GM03348 (cell line): ENCODE measurements at places on chromosomes 2 and 18.

GRCh38 chr2:201698588-201699226, at the start of gene MPP4:
Gene MPP4, minus strand, starts transcription at chr2:201698644. Its CDS starts 4,690 bp downstream, at chr2:201693954.
- DNase-seq, result peak; percentile 41

DNA sequence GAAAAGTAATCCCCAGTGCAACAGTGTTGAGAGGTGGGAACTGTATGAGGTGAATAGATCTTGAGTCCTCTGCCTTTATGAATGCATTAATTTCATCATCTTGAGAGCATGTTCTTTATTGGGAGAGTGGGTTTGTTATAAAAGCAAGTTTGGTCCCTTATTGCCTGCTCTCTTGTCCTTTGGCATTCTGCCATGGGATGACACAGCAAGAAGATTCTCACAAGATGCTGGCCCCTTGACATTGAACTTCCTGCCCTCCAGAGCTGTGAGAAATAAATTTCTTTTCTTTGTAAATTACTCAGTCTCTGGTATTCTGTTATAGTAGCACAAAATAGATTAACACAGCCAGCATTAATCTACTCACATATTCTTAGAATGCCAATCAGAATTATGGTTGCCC, 108.6 kb downstream of the EHBP1 start:
- peak; percentile 16 for DNase-seq

- no peak for DNase-seq
Measured at GRCh38 chr2:158845859-158846258, 50.7 kb downstream of the DAPL1 start.

- no peak for DNase-seq
Measured at GRCh38 chr2:101047075-101047766, 45.1 kb downstream of the RPL31 start.

DNA sequence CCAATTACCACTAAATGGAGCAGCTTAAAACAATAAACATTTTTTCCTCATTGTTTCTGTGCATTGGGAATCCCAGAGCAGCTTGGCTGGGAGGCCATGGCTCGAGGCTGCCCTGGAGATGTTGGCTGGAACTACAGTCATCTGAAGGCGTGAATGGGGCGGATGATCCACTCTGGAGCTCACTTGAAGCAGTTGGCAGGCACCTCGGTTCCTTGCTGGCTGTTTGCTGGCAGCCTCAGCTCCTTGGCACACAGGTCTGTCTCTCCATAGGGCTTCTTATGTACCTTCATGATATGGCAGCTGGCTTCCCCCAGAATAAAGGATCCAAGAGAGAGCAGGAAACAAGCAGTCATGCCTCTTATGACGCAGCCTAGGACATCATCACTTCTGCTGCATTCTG, 227.0 kb upstream of the COPS8 start:
- DNase-seq, result no peak

- peak; percentile 23 for DNase-seq
Measured at GRCh38 chr2:188787021-188787657, 187.0 kb upstream of the COL3A1 start.

GRCh38 chr2:62319070-62319469, 123.2 kb downstream of the B3GNT2 start:
- DNase-seq, result no peak

GRCh38 chr2:225038231-225038523, 4.1 kb downstream of the DOCK10 start:
- DNase-seq, result no peak

DNA sequence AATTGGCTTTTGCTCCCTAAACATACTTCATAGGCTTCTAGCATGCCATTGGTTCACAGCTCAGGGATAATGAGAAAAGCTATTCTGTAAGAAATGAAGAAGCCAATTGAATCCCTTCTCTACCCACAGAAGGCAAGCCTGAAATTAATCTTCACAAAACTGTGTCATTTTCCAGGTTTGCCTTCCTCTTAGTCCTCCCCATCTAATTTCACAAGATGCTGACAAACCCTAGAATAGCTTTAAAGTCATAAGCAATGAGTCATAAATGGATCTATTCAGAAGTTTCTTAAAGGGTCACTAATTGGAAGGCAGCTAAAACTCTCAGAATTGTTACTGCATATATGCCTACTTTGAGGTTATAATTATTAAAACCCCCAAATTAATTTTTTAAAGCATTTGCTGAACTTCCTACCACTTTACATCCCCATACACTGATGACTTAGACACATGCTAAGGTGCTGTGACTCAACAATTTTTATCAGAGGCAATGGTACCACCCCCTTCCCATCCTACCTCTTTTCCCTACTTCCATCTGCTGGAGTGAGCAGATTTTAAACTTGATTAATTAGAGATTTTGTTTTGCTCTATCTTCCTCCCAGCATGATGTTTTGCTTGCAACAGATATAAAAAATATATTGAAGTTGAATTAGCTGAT, 51.3 kb upstream of the NABP1 start:
- DNase-seq, result peak; percentile 60

- no peak for DNase-seq
Measured at GRCh38 chr2:102436323-102436722, 13.4 kb downstream of the IL18RAP start.

GRCh38 chr2:134435936-134436335, 182.1 kb downstream of the MGAT5 start:
- DNase-seq, result no peak

DNA sequence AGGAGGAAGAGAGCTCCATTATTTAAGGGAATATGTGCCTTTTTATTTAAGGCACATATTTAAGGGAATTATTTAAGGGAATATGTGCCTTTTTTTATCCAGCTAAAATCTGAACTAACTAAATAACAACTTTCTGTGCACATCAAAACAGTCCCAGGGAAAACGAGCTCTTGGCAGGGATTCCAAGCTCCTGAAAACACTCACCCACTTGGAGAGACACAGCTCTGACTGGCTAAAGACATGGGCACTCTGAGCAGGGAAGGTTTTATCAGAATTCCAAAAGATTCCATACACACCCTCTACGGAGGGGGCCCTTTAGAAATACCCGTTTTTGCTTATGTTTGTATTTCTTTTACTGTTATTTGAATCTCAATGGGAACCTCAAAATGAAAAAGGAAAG, 181.0 kb downstream of the ZNF516 start:
- no peak for DNase-seq

DNA sequence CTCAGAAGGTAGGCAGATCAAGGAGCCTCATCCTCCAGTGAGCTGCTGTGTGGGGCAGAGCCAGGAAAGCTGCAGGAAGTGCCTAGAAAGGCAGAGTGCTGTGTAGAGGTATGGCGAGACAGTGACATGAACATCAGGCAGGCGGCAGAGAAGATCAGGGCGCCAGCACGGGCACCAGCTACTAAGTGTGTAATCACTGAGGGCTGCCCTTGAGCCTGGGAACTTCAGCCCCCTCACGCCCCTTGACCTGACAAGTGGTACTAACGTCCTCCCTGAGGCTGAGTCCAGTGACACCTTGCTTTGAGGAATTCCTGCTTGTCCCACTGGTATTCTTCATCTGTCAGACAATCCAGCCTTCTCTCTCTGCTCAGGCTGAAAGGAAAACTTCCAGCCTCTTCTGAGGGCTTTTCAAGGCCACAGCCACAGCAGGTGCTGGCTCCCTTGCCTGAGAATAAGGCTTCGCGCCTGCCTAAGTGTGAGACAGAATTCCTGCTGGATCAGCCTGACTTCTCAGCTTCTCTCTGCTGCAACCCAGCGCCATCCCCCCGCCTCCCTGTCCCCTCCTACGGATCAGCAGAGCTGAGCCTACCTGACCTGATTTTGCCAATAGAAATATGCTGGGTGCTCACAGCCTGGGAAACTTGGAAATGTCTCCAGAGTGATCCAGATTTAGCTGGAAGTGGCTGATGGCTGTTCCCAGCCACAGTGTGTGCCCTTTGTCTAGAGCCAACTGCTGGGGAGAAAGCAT, 148.0 kb downstream of the SMAD7 start:
- DNase-seq, result no peak

DNA sequence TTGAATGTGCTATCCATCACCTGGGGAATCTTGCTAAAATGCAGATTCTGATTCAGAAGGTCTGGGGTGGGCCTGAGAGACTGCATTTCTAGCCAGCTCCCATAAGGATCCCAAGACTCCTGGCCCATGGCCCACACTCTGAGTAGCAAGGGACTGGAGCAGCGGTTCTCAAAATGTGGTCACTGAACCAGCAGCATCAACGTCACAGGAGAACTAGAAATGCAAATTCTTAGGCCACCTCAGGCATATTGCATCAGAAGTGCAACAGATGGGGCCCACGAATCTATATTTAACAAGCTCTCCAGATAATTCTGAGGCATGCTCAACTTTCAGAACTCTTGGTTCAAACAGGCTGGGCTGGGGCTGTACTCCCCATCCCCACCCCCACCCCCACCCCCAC, 74.6 kb downstream of the DHRS9 start:
- no peak for DNase-seq

DNA sequence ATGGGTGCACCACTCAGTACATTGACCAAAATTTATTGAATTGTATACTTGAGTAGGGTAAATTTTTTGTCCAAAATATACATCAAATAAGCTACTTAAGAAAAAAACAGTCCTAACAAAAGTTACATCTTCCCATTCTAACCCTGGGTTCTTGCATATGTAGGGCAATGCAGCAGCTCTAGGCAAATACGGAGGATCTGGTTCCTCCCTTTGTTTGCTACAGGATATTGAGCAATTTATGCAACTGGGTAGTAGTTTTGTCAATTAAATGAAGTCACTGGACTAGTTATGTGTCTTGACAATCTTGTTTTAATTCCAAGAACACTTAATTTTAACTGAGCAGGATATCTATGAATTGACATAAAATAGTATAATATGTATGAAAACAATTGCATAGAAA, 1507.2 kb upstream of the PIK3C3 start:
- no peak for DNase-seq

DNA sequence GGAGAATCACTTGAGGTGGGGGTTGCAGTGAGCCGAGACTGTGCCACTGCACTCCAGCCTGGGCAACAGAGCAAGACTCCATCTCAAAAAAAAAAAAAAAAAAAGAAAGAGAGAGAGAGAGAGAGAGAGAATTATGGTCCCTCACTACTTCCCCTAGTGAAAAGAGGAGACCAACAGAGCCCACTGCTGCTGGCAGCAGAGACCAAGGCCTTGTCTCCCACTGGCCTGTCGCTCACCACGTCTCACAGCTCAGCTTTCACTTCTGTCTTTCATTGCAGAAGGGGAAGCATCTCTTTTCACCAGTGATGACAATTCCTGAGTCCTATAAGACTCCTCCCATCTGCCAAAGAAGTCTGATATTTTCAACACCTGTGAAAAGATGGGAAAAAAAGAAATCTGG, 81.3 kb downstream of the CLHC1 start:
- no peak for DNase-seq

GRCh38 chr18:27109451-27109850, 75.7 kb downstream of the CHST9 start:
- DNase-seq, result no peak

DNA sequence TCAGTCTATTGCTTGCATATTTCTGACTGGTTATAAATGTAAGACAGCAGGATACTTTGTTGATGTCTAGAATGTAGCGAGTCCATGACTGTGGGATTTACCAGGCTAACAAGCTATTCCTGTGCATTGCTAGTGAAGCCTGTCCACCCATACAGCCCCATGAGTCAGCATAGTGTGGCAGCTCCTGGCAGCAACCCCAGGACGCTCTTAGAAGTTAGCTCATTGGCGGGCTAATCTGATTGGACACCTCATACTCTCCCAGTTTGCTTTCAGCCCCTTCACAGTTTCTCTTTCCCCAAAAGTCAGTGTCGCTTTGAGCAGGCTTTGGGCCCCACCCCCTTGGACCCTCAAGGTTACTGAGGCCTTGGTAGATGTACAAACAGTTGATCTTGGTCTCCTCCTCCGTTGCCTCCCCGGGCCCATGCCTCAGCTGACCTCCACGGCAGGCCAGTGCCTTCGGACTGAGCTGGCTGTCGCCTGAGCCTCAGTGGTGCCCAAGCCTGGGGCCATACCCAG, 48.0 kb downstream of the COA5 start:
- DNase-seq, result peak; percentile 87

- peak; percentile 66 for DNase-seq
Measured at GRCh38 chr2:176138923-176139660, 9.6 kb downstream of the HOXD8 start.

- DNase-seq, result no peak
Measured at GRCh38 chr2:60423505-60423904, 129.9 kb downstream of the BCL11A start.

DNA sequence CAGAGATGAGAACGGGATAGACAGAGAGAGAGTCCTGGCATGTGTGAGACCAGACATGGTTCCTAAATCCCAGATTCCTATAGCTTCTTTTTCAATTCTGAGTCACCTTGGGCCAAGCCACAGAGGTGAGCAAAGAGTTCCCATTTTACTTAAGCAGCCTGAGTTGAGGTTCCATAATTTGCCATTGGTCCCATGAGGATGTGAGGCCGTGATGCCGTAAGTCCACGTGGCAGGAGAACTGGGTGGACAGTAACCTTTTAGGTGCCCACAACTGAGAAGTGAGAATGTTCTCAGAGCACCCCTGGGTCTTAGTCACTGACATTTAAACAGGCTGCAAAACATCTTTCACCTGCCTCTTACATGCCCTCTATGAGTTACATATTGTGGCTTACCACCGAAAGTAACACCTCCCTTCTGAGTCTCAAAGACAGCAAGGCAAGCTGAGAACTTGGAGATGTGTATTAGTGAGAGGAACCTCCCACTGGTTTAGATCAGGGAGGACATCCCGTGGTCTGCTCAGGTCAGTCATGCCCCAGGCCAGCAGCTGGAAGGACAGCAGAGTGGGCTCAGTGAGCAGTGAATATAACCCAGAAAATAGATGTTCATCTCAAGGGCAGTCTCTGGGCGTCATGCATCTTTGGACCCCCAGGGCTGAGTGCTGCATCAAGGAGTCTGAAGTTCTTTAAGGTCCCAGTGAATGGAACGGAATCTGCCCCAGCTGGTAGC, 127.9 kb upstream of the LGALSL start:
- no peak for DNase-seq

- no peak for DNase-seq
Measured at GRCh38 chr2:215363461-215364156, 51.8 kb downstream of the ATIC start.

DNA sequence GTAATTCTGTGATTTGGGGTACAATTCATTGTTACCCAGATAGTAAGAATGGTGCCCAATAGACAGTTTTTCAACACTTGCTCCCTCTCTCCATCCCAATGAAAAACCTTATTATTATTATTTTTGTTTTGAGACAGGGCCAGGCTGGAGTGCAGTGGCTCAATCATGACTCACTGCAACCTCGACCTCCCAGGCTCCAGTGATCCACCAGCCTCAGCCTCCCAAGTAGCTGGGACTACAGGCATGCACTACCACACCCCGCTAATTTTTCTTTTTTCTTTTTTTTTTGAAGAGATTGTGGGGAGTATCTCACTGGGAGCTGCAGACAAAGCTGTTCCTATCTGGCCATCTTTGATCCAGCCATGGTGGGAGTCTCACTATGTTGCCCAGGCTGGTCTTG, 7.2 kb downstream of the TGFA start:
- DNase-seq, result no peak

GRCh38 chr18:39938676-39939608, 2016.1 kb upstream of the PIK3C3 start:
- DNase-seq, result no peak

GRCh38 chr18:14098428-14098827, 33.8 kb downstream of the ZNF519 start:
- no peak for DNase-seq
